Activated CD4-positive, alpha-beta T cell treated with anti-CD3 and anti-CD28 coated beads, Interleukin-2, amount 50 U/mL, for 48 hours (primary cell): ENCODE measurements at places on chromosomes 5 and 9.

GRCh38 chr5:132049093-132049492, 11.4 kb upstream of the IL3 start:
- DNase-seq, result no peak

DNA sequence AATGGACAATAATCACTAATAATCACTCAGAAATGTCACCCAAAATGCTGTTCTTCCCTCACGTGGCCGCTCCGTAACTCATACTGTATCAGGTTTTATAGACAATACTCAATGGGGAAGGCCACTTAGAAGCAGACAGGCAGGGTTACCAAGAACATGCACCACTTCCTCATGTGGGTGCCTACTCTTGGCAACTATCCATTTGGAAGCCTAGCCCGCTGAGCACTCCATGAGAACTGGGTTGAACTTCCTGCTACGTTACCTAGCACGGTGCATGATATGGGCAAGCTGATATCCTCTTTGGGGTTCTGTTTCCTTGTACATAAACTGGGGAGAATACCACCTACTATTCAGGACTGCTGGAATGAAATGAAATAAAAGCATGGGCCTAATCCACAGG, 14.3 kb downstream of the DAP start:
- no peak for DNase-seq

- no peak for DNase-seq
These were observed 75.3 kb downstream of the HMGCR start for GRCh38 chr5:75412111-75412990.

DNA sequence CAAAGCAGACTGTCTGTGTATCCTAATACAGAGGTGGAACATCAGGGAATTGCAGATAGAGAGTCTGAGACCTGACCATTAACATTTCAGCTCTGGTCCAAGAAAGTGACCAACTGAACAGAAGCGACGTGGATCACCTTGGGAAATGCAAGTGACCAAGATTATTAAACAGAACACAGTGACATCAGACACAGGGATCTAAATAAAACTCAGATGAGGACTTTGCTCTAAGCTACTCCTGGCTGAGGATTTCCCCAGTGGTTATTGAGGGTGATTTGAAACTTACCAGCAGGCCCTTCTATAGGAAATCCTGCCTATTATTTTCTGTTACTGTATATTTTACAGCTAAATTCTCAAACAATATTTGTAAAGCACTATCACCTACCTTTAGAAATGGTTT, 436.0 kb downstream of the TMEM38B start:
- DNase-seq, result no peak

DNA sequence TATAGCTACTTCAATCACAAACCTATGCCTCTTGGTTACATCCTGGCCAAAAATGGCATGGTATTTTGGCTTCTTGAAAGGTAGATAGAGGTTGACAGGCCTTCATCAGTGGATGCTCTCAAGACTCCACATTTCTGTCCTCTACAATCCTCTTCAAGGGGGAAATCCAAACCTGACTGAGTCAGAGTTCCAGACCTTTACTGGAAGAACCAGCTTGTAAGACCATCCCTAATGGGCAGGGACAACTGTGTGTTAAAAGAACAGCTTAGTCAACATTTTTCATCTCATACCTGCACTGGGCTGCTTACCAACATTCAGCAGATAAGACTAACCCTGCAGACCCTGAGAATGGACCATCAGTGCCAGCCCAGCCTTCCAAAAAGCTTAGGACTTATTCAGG, 155.7 kb downstream of the CDK5RAP2 start:
- DNase-seq, result no peak

- DNase-seq, result peak; percentile 53
These were observed 169.0 kb upstream of the PANK3 start for GRCh38 chr5:168747987-168748777.

- DNase-seq, result no peak
These were observed 933.0 kb downstream of the TLE4 start for GRCh38 chr9:80504601-80505230.

DNA sequence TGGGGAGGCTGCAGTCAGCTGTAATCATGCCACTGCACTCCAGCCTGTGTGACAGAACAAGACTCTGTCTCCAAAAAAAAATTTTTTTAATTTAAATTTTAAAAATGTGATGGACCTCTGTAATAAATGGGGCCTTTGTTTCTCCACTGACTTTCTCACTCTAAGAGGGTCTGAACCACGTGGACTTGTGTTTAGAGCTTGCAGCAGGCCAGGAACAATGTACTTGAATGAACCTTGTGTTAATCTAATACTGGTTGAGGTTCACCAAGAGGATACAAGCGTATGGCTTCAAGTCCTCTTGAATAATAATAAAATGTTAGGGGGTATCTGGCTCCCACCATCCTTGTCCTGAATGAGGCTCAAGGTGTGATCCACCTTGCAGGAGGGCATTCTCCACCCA, 14.4 kb upstream of the SLC2A8 start:
- DNase-seq, result no peak

DNA sequence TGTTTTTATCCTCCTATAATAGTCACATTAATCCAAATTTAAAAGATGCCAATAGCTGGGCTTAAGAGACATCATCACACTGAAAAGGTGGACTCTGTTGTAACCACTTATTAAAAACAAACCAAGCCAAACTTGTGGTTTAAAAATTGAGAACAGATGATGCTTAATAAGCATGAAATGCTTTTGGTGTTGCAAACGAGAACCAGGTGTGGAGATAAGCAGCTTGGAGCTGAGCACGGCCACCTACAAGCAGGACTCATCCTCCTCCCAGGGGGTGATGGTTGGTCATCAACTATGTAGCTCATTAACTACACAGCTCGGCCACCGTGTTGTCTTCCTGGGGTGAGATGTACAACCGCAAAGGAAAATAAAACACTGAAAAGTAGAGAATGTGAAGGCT, 154.4 kb downstream of the NPR3 start:
- DNase-seq, result no peak

GRCh38 chr9:21070171-21070571, 7.6 kb downstream of the IFNB1 start:
- no peak for DNase-seq

GRCh38 chr9:121634329-121635261, 16.8 kb upstream of the DAB2IP start:
- DNase-seq, result no peak

DNA sequence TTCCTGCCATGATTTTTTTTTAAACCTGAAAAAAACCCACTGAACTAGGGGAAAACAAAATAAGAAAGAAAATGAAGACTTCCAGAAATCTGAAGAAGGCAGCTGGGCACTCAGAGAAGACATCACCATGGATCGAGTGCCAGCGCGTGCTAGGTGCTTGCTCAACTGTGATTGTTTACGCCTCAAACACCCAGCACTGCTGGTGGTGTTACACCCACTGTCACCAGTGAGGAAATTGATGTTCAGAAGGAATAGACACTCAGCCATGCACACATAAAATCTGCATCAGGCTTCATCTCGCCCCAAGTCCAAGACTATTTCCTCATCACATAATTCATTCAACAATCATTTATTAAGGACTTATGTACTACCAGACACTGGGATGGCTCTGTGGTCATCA, 82.1 kb downstream of the HRH2 start:
- no peak for DNase-seq

- DNase-seq, result no peak
These were observed 34.0 kb upstream of the SYK start for GRCh38 chr9:90767523-90768100.

- DNase-seq, result no peak
These were observed 20.1 kb downstream of the TTC1 start for GRCh38 chr5:160029004-160029403.

DNA sequence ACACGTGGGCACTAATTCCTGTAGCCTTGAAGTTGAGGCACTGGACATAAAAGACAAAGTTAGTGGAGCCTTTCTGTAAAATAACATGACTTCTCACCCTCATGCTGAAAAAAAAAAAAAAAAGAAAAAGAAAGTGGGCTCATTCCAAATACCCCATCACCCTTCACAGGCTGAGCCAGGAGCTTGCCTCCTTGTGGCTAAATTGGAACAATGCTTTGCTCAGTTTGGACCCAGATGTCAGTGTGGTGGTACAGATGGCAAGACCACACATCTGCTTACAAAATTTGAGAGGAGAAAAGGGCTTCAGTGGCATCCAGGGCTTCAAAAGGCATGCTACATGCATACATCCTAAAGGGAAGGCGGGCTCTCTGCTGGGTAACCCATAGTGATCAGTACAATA, 342.8 kb downstream of the EBF1 start:
- DNase-seq, result no peak

GRCh38 chr9:130095872-130096271, 42.2 kb downstream of the GPR107 start:
- no peak for DNase-seq

DNA sequence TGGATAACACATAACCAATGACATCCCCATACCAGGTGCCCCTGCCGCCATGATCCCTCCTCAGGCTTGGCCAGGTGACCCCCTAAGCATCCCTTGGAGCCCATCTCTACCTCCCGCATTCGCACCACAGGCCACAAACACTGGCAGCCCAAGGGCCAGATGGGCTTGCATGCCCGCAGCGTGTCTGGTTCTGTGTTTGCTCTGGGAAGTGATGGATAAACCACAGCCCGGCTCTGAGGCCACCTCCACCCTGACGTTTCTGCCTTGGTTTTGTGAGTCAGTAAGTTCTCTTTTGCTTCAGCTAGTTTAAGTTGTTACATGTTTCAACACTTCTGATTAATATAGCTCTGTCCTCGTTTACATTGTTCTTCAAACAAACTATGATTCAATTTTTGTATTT, 172.4 kb upstream of the PHYKPL start:
- DNase-seq, result no peak

GRCh38 chr5:138752341-138752950, 779 bp upstream of the CTNNA1 start:
- DNase-seq, result no peak

DNA sequence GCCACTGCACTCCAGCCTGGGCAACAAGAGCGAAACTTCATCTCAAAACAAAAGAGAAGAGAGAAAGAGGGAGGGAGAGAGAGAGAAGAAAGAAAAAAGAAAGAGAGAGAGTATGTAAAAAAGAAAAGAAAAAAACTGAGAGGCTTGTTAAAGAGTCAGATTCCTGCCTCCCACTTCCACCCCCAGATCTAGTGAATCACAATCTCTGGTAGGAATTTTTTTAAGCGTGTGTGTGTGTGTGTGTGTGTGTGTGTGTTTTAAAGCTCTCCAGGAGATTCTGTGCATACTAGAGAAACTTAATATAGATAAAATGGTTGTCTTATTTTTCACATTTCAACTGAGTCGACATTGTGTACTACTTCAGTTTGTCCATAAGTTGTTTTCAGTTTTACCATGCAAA, 32.0 kb downstream of the SAR1B start:
- DNase-seq, result no peak
